Liver (tissue), 10 donors: ENCODE measurements at places on chromosomes 7 and 10.

DNA sequence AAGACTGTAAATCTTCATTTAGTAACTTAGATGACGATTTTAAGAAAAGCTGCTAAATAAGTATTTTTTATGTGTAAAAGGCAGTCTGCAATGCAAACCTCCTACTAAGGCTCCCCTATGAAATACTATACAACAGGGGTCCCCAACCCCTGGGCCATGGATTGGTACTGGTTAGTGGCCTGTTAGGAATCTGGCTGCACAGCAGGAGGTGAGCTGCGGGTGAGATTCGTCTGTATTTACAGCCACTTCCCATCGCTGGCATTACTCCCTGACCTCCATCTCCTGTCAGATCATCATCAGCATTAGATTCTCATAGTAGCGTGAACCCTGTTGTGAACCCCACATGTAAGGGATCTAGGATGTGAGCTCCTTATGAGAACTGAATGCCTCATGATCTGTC is 580.4 kb downstream of the MAGI2 start:
- DNase-seq: no peak

DNA sequence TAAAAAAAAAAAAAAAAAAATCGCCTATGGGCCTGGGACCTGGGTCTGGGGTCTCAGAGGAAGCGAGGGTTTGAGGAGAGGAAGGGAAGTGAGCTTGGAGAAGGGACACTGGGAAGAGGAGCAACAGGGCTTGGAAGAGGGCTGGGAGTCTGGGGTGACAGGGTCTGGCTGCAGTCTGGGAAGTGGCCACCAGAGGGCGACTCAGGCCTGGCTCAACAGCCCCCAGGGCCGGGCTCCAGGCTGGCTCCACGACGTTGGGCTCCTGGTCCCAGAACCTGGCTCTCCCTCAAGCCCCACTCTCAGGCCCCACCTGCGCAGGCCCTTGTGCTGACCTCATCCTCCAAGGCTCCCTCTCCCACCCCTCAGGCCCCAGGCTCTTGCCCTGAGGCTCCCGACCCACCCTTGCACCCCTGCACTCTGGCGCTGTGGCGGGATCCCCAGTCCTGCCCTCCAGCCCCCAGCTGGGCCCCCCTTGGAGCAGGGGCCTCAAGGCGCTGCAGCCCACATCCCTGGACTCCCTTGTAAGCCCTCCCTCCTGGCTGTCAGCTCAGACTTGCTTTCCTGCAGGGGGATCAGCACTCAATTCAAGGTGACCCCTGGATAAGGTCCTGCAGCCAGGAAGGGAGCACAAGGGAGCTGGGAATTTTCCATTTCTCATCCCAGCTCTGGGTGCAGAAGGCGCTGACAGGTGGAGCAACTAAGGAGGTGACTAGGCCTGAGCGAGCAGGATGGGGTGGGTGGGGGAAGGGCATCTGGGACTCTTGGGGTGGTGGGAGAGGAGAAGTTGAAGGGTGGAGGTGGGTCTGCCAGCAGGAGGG is 5.4 kb upstream of the SPACDR start:
- DNase-seq: peak; percentile 94

DNA sequence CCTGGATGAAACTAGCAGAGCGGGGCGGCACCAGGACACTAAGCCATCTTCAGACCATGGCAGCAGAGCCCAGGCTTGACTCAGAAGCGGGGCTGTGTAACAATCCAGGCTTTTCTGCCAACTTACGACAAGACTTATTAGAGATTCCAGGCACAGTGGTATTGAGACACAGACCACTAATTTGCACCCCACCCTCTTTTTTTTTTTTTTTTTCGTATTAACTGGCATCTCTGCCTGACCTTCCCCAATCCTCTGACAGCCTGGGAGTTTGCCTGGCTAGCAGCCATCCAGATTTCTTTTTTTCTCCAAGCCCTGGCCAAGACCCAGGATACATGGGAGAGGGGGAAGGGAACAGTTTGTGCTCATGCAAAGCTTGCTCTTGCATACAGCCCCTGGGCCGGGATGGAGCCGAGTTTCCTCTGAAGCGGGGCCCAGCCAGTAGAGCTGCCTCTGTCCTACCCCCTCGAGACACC is 182.4 kb downstream of the PLXNA4 start:
- no peak for DNase-seq

GRCh38 chr10:102555781-102556328 is 52.1 kb downstream of the SUFU start:
- DNase-seq: no peak

- no peak for DNase-seq
These were observed 60.5 kb downstream of the PWWP2B start for GRCh38 chr10:132457328-132458070.

GRCh38 chr10:79246606-79247275 is 100.5 kb upstream of the PPIF start:
- no peak for DNase-seq

DNA sequence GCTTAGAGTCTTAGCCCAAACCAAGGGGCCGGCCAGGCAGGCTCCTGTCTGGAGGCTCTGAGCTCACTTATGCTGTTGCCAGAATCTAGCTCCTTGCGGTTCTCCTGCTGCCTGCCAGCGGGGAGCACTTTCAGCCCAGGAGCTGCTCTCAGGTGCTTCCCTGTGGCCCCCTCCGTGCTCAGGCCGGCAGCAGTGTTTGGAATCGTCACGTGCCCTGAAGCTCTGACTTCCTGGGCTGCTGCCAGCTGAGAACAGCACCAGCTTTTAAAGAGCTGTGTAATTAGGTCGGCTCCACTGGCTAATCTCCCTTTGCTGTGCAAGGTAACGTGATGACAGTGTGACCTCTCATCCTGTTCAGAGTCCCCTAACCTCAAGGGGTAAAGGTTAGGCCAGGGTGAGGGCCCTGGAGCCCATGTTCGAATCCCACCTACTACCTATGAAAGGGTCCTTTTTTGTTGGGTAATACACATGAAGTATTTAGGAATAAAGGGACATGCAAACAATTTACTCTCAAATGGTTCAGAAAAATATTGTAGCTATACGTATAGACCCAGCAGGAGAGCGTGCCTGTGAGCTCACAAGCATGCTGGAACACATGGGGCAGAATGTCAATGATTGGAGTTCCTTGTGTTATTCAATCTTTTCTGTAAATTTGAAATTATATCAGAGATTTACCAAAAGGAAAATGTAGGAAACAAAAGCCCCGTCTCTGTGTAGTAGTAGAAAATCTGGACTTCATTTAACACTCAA is 16.6 kb downstream of the ZNF862 start:
- DNase-seq: no peak

GRCh38 chr7:140876519-140877248 is 48.0 kb downstream of the BRAF start:
- DNase-seq: no peak

DNA sequence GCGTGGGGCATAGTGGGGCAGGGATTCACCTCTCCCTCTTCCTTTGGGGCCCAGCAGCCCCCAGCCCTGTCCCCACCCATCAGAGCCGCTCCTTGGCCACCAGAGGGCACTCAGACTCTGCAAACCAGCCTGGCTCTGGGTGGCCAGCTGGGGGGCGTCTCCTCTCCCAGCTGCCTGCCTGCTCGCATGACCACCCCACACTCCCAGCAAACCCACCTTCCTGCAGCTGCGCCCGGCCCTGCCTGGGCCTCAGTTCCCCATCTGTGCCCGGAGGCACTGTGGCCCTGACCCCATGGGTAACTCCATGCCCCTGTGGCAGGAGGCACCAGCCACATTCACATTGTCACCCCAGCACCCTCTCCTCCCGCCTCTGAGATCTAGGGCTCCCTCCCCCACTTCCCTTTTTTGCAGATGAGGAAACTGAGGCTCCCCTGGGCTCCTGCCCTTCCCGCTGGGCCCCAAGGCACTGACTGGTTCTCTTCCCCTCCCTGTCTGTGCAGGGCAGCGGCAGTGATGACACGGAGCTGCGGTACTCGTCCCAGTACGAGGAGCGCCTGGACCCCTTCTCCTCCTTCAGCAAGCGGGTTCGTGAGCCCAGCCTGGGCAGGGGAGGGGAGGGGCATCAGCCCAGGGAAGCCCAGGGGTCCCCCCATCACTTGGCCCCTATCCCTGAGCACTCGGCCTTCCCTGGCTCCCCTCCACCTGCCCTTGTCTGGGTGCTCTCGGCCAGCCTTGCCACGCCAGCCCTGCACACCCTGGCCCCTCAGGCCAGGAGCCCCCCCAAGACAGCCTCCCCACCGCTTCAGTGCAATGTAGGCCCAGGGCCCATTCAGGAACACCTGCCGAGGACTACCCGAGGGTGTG is 6.9 kb upstream of the SH2B2 start:
- peak; percentile 51 for DNase-seq

DNA sequence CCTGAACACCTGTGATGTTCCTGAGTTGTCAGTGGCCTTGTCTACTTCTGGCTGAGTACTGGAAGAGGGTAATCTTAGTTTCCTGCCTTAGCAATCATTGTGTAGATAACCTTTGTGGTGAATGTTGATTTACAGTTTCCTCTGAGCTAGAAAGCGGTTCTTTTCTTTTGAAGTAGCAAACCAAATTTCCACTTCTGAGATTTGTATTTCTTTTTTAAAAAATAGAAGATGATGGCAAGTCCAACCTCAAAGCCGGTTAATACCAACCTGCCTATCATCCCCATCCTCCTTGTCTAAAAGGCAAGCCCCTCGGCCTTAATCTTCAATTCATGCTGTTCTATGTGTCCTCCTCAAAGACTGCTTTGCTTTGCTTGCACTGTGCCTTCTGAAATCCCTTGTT is 12.5 kb upstream of the PALS2 start:
- DNase-seq: no peak

DNA sequence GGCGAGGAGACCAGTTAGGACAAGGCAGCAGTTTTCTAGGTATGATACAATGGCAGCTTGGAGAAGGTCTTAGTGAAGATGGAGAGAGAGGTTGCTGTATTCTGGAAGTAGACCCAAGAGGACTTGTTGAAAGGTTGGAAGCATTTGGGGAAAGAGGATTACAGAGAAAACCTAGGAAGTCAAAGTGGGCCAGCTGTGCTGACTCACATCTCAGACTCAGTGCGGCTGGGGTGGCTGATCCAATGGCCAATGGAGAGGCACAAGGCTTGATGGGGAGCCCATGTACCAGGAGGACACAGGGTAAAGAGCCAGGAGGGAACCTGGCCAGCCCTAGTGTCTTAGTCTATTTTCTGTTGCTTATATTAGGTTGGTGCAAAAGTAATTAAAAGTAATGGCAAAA is 194.5 kb upstream of the GALNT17 start:
- DNase-seq: no peak

DNA sequence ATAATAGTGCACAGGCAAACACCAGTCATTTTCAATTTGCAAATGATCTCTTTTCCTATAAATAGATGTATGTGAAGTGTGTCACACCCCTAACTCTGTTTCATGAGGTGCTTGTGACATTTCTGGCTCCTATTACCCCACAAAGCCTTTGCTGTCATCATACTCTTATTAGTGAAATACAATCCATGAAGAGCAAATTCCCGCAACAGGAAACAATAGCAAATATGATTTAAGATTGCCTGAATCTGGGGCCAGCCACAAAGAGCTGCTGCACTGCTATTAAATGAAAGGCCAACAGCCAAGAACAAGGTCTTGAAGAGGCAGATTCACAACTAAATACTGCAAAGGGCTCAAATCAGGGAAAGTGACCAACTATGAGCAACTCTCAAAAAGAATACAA is 96.3 kb upstream of the CAV2 start:
- no peak for DNase-seq
